Caco-2 (cell line): ENCODE measurements at places on chromosomes 1 and 21.

DNA sequence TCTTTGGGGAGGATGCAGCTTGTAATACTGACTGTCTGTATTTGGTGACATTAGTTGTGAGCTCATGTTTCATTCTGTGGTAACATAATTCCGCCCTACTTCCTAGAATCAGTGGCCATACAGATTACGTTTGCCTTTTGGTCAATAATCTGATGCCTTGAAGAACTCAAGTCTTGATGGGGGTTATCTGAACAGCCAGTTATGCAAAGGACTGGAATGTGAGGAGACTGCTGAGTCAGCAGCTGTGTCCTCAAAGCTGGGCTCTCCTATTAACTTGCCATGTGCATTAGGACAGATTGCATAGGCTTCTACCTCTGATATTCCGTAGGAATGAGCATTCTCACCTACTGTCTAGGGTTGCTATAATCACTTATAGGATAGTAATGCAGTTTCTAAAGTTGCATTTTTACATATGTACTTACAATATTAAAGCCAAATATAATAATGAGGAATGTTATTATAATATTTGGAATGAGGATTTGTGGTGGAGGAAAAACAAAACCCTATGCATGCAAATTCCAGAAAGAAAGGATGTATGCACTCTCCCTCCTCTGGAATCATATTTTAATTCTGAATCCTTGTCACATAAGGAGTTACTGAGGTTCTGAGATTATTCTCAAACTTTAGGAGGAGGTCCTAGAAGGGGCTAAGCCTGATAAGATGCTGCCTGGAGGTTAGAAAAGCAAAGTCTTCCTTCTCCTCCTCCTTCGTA lies 116.0 kb downstream of the NOS1AP start:
- no peaks in the 10 kb centered on the region for H3K27me3 ChIP-seq
- no peak overlapping the region for H3K4me3 ChIP-seq
- no peaks in the 10 kb centered on the region for H3K36me3 ChIP-seq
- H3K4me1 ChIP-seq = peaks cover 8% of the 10 kb centered on the region; the same call in 1 of the 2 replicates
- H3K27ac ChIP-seq = no peak overlapping the region

DNA sequence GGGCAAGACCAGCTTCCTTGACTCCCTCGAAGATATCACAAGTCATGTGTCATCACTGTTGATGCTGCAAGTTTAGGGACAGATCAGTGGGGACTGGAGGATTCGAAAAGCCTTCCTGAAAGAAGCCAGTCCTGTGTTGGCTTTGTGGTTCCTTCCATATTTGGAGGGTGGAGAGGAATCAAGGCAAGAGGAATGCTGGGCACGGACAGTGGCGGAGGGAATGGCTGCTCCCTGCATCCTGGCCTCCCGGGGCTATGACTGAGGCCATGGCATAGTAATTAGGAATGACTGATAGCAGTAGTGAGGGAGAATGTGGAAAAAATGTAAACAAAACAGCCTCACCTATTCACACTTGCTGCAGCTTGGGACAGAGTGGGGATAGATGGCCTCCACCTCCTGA lies 36.4 kb downstream of the VANGL1 start:
- no peak for DNase-seq
- no peaks in the 10 kb centered on the region for H3K36me3 ChIP-seq
- H3K27ac ChIP-seq = no peak overlapping the region

DNA sequence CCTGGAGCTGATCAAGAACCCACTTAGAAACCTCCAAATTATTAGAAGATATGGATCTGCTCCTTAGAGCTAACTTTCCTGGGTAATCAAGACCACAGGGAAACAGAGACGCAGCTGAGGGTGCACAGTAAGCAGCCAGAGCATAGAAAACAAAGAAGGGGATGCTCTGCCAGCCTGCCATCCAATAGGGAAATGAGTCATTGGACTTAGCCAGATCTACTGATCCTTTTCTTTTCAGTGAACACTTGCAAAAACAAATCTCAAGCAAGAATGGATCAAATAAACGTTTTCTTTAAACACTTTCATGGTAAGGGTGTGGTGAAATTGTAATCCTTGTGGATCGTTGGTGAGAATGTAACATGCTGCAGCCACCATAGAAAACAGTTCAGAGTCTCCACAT lies 474.0 kb downstream of the LTN1 start:
- no peak overlapping the region for H3K4me3 ChIP-seq
- H3K27me3 ChIP-seq = no peaks in the 10 kb centered on the region
- H3K4me1 ChIP-seq = no peaks in the 10 kb centered on the region
- H3K36me3 ChIP-seq = no peaks in the 10 kb centered on the region
- H3K27ac ChIP-seq = no peak overlapping the region
- DNase-seq = no peak

- H3K27ac ChIP-seq = no peak overlapping the region
- H3K4me1 ChIP-seq = no peaks in the 10 kb centered on the region
- peaks cover 6% of the 10 kb centered on the region for H3K36me3 ChIP-seq
- DNase-seq = no peak
Observed at GRCh38 chr1:180982422-180982821, 40.2 kb downstream of the STX6 start.

GRCh38 chr1:45643978-45644377 lies 20.1 kb upstream of the CCDC17 start:
- H3K36me3 ChIP-seq = no peaks in the 10 kb centered on the region
- DNase-seq = no peak
- no peak overlapping the region for H3K4me3 ChIP-seq
- H3K27ac ChIP-seq = no peak overlapping the region
- no peaks in the 10 kb centered on the region for H3K4me1 ChIP-seq

DNA sequence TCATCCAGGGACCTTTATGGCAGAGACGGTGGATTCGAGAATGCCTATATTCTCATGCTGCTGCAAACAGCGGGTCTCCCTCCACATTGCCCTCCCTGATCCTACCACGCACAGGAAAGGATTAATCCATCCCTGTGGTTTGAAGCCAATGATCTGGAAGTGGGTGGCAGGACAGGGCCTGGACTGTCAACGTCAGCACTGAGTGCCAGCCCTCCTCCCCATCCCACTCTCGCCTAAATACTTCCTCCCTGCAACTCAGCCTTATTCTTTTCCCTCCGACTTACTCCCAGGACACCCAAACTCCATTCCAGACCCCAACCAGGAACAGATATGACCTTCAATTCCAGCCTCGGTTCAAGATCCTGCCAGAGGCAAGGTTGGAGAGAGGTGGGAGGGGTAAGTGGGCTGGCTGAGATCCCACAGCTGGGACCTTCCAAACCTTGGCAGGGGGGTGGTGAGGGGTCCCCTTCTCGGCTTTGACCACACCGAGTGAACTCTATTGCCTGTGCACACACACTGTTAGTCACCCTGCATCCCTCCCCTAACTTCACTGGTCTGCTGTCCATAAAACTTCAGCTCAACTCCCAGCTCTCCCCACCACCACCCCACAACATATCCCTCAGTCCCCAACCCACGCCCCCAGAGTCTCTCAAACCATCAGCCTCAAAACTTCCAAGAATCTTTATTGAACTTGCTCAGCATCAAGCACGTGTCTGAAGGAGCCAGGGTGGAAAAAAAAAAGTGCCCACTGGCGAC lies 2.4 kb upstream of the S100A5 start:
- no peaks in the 10 kb centered on the region for H3K36me3 ChIP-seq
- no peak overlapping the region for H3K4me3 ChIP-seq
- H3K27ac ChIP-seq = peak overlapping the region; percentile 95
- DNase-seq = no peak
- H3K4me1 ChIP-seq = peaks cover 36% of the 10 kb centered on the region

DNA sequence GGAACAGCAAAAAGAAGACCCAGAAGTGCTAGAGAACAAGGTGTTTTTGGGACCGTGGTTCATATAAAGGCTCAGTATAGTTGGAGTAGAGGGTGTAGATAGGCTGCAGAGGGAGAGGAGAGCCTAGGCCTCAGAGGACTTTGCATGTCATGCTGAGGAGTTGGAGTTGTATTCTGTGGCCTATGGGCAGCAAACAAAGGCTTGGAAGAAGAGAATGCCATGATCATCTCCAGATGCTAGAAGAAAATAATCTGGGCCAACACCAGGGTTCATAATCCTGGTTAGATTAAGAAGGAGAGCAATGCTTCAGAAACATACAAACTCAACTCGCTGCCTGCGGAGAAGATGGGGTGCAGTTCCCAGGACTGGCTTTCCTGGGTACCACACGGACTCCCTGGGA lies 262.8 kb upstream of the USP24 start:
- no peak for DNase-seq
- H3K4me1 ChIP-seq = peaks cover 15% of the 10 kb centered on the region
- H3K27ac ChIP-seq = no peak overlapping the region
- no peak overlapping the region for H3K4me3 ChIP-seq
- no peaks in the 10 kb centered on the region for H3K36me3 ChIP-seq

- H3K27me3 ChIP-seq = no peaks in the 10 kb centered on the region
- no peak overlapping the region for H3K4me3 ChIP-seq
- no peaks in the 10 kb centered on the region for H3K36me3 ChIP-seq
- no peak overlapping the region for H3K27ac ChIP-seq
Observed at GRCh38 chr1:25072461-25072860, 142.4 kb upstream of the RUNX3 start.

DNA sequence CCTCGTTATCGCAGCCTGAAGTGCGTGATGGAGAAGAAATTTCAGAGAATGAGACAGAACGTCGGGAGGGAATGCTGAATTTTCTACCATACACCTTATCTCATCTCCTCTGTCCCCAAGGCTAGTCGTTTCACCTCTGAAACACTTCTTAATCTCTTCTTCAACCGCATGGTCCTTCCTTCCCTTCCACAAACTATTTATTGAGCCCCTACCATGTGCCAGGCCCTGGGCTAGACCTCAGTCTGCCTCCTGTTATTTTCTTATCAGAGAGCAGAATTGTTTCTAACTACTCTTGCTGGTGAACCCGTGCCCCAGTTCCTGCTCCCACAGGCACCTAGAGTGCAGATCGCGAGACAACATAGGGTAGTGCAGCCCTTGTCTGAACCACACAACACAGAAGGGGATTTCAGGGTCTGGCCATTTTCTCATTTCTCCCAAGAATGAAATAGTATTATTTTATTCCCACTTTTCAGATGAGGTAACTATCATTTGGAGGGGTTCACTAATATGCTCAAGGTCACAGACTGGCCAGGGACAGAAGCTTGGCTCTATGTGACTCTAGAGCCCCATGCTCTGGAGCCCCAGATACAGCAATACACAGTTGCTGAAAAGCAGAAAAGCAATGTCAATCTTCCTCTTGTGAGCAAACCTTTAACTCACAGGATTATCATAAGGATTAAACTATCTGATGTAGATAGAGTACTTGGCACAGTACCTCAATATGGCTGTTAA lies 598 bp upstream of the ADIPOR1 start:
- H3K27ac ChIP-seq = peak overlapping the region; percentile 49
- peaks cover 16% of the 10 kb centered on the region for H3K4me1 ChIP-seq

DNA sequence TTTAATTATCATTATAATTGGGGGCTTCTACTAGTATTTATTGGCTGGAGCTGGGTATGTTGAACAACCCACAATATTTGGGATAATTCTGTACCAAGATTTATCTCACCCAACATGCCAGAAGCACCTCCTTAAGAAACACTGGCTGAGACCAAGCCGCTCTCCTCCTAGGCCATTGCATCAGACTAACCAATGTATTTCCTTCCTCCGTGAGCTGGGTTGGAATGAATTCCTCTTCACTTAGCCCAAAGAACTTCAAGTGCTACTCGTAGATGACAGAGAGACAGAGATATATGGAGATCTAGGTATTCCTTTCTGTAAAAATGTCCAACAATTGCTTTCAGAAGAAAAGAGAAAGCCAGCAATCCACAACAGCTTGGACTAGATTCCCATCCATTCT lies 87.2 kb upstream of the ETS2 start:
- H3K27me3 ChIP-seq = no peaks in the 10 kb centered on the region
- DNase-seq = no peak
- no peaks in the 10 kb centered on the region for H3K4me1 ChIP-seq
- no peak overlapping the region for H3K4me3 ChIP-seq
- no peaks in the 10 kb centered on the region for H3K36me3 ChIP-seq
- no peak overlapping the region for H3K27ac ChIP-seq

- H3K27me3 ChIP-seq = no peaks in the 10 kb centered on the region; the same call in 1 of the 2 replicates
- H3K27ac ChIP-seq = no peak overlapping the region
- no peaks in the 10 kb centered on the region for H3K4me1 ChIP-seq
- H3K4me3 ChIP-seq = no peak overlapping the region
Observed at GRCh38 chr1:226762988-226763904, 24.2 kb upstream of the ITPKB start.

DNA sequence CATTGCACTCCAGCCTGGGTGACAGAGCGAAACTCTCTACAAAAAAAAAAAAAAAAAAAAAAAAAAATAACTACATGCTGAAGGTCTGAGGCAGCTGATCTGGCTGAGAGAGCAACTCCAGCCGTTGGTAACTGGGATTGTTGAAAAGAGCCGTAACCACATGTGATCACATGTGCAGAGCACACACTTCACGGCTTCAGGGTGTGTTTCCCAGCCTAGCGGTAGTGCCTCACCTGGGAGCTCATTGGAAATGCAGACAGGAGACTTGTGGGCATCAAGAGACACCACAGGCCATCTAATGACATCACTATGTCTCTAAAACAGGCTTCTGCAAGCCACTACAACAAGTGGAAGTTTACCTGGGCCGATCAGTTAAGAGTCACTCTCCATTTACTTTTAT lies 11.8 kb upstream of the OTUD7B start:
- no peaks in the 10 kb centered on the region for H3K27me3 ChIP-seq
- H3K27ac ChIP-seq = peak overlapping the region; percentile 74
- no peaks in the 10 kb centered on the region for H3K36me3 ChIP-seq
- H3K4me1 ChIP-seq = peaks cover 38% of the 10 kb centered on the region
- no peak overlapping the region for H3K4me3 ChIP-seq

GRCh38 chr1:164440232-164440631 lies 118.8 kb upstream of the PBX1 start:
- no peaks in the 10 kb centered on the region for H3K27me3 ChIP-seq
- H3K27ac ChIP-seq = no peak overlapping the region
- H3K36me3 ChIP-seq = no peaks in the 10 kb centered on the region
- no peak overlapping the region for H3K4me3 ChIP-seq
- DNase-seq = peak; percentile 56

GRCh38 chr21:37073417-37074196 lies 553 bp downstream of the TTC3 start:
- peak overlapping the region; percentile 98 for H3K4me3 ChIP-seq
- DNase-seq = peak; percentile 40
- no peaks in the 10 kb centered on the region for H3K27me3 ChIP-seq
- H3K27ac ChIP-seq = peak overlapping the region; percentile 93
- peaks cover 9% of the 10 kb centered on the region; the same call in 1 of the 2 replicates for H3K4me1 ChIP-seq

GRCh38 chr1:46487818-46488218 lies 1.8 kb upstream of the DMBX1 start:
- no peaks in the 10 kb centered on the region for H3K36me3 ChIP-seq
- no peak overlapping the region for H3K27ac ChIP-seq
- peaks cover 6% of the 10 kb centered on the region; the same call in 1 of the 2 replicates for H3K4me1 ChIP-seq

DNA sequence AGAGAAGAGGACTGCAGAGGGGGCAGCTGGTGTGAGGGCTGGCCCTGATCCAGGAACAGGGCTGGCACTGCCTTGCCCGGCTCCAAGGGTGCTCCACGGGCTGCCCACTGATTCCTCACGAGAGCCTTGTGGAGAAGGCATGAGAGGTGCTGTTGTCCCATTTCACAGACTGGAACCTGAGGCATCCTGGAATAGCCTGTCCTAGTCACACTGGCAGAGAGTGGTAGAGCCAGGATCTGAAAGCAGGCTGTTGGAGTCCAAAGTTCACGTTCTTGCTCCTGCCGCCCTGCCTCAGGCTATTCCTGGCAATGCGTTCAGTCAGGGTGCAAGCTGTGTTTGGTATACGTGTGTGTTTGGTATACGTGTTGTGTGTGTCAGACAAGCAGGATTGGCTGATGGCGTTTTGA lies 1.8 kb downstream of the RER1 start:
- no peak for DNase-seq
- H3K27me3 ChIP-seq = no peaks in the 10 kb centered on the region
- H3K27ac ChIP-seq = peak overlapping the region; percentile 79
- peaks cover 11% of the 10 kb centered on the region; the same call in 1 of the 2 replicates for H3K4me1 ChIP-seq
- H3K36me3 ChIP-seq = no peaks in the 10 kb centered on the region; the same call in 1 of the 2 replicates

GRCh38 chr1:93607814-93608186 lies 73.8 kb downstream of the BCAR3 start:
- no peaks in the 10 kb centered on the region for H3K27me3 ChIP-seq
- no peak for DNase-seq
- H3K4me3 ChIP-seq = no peak overlapping the region
- H3K36me3 ChIP-seq = no peaks in the 10 kb centered on the region
- H3K27ac ChIP-seq = no peak overlapping the region
